RWPE1 (cell line): ENCODE measurements at places on chromosomes 11 and 22.
A peak's percentile ranks its signal among the peaks of the same experiment; 100 is the strongest.

GRCh38 chr22:32217465-32217864, 12.6 kb upstream of the RFPL2 start:
- DNase-seq = no peak

GRCh38 chr11:766106-766935, 11.0 kb downstream of the GATD1 start:
- DNase-seq = no peak

GRCh38 chr11:128336203-128336602, 251.2 kb downstream of the ETS1 start:
- no peak for DNase-seq

DNA sequence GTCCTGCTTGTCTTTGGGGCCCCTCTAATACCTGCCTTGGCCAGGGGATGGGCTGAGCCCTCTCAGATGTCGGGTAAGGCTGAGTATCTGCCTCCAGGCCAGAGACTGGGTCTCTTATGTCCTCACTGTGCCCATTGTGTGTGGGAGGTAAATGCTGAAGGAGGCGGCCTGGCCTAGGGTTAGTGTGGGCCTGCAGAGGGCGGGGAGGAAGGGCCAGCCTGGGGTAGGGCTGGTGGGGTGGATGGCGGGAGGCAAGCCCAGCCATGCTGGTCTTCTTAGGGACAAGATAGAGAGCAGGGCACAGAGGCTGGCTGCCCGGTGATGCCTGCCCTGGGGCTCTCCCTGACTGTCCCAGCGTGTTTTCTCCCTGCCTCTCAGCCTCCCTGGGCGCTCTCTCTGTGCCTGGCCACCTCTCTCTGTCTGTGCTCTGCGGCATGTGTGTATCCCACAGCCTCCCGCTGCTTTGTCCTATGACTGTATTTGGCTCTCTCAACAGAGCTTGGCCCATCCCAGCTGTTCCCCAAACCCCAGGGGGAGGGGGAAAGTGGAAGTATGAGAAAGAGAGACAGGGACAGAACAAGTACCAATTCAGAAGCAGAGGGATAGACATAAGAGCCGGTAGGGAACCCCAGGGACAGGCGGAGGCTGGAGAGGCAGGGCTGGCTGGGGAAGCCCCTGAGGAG, 57.0 kb downstream of the PDE2A start:
- no peak for DNase-seq

DNA sequence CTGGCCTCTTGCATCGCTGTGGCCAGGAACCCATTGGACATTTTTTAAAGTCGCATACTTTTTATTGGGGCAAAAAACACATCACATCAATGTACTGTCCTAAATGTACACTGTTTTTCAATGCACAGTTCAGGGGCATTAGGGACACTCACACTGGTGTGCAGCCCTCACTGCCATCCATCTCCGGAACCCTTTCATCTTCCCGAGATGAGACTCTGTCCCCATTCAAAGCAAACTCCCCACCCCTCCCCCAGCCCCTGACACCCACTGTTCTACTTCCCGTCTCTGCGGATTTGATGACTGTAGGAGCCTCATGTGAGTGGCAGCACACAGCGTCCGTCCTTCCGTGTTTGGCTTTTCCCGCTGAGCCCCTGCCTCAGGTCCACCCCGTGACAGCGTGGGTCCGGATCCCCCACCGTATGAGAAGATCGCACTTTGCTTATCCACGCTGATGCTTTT, 41.8 kb upstream of the TH start:
- DNase-seq = no peak

DNA sequence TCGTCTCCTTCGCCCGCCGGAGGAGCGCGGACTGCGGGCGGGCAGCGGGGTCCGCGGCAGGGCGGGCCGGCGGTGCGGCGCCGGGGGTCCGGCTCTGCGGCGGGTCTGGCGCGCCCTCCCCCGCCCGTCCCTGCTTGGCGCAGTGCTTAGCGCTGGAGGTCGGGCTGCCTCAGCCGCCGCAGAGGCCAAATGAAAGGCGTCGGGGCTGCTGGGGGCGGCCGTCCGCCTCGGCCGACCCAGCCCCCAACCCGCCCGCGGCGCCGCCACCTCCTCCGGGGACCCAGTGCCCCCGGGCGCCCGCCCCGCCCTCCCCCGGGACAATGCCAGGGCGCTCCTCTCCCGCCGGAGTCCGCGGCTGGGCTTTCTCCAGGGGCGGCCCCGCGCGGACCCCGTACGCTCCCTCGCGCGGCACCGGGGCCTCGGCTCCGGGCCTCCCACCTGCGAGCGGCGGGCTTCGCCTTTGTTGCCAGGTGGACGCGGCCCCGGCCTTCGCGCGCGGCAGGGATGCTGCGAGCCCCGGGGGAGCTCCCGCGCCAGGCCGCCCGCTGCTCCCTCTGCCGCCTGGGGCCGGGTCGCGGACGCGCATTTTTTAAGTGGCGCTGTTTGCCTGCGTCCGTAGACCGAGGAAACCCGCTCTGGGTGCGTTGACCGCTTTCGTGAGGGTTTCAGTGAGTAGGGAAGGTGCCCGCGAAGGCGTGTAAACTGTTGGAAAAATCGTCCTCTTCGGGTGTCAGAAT, 583 bp downstream of the APLP2 start:
- DNase-seq = peak; percentile 29

DNA sequence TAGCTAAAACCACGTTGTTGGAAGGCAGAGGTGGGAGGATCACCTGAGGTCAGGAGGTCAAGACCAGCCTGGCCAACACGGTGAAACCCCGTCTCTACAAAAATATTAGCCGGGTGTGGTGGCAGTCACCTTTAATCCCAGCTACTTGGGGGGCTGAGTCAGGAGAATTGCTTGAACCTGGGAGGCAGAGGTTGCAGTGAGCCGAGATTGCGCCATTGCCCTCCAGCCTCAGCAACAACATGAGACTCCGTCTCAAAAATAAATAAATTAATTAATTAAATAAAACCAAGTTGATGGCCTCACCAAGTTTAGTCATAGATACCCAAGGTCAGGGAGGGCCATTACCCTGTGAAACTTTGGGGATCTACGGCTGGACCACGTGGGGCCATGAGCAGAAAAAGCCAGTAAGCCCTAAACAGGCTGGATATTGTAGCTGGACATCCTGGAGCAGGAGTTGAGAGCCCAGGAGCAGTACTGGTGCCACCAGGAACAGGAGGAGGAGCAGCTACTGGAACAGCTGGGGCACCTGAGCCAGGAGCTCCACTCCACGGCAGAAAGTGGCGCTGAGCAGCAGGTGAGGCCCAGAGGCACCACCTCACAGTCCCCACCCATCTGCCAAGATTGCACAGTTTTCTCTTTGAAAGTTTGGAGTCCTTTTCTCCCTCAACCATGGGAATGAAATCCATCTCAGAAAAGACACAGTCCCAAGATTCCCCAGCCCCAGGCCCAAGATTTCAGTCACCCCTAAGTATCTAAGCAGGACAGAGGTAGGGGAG, 50.5 kb downstream of the BTG4 start:
- no peak for DNase-seq

DNA sequence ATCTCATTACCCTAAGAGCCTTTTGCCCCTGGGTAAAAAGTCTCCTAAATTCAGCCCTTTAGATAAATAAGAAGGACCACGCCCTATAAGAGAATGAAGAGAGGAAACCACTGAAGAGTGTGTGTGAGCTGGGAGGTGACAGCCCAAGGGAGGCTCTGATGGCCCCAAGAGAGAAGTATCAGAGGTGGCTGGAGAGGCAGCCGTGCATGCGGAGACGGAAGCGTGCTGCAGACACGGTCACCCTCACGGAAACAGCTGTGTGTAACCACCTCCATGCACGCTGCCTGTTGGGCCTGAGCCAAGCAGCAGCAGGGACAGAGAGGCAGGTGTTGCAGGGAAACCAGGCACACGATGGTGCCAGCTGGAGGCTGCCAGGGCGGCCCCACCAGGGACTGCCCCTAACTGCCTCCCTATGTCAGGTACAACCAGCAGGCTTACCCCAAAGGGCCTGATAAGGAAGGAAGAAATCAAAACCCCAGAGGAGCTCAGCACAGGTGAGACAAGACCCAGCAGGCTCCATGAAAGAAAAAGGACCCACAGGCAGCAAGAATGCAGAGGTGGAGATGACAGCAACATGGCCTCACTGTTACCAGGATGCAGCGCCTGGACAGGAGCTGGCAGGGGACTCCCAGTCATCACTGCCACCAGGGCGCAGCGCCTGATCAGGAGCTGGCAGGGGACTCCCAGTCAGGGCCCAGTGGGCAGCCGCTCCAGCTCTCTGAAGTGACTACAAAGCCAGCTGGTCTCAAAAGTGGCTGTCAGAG, 7.8 kb downstream of the LARGE2 start:
- no peak for DNase-seq

- peak; percentile 57 for DNase-seq
Observed at GRCh38 chr22:45645526-45646414, 25.9 kb upstream of the ATXN10 start.

DNA sequence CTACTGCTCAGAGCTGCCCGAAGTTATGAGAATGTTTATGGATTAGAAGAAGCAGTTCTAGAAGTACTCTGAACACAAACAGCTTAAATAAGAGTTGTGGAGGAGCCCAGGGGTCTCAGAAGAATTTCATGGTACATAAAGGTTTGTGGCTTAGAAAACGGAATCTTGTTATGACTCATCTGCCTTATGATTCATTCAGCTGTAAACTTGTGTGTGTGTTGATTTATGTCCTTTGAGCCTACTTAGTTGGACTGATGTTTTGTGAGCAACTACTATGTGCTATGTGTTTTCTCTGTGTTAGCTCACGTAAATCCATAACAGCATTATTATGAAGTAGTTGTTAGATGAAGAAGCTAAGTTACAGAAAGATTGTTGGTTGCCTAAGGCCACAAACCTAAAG, 203.7 kb downstream of the PGR start:
- peak; percentile 18 for DNase-seq

DNA sequence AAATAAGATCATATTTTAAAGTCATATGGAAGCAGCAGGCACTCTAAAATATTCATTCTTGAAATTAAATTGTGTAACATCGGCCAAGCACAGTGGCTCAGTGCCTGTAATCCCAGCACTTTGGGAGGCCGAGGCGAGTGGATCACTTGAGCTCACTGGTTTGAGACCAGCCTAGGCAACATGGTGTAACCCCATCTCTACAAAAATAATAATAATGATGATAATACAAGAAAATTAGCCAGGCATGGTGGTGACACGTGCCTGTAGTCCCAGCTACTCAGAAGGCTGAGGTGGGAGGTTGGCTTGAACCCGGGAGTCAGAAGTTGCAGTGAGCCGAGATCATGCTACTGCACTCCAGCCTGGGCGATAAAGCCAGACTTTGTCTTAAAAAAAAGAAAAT, 77.4 kb downstream of the TRIM29 start:
- DNase-seq = no peak

DNA sequence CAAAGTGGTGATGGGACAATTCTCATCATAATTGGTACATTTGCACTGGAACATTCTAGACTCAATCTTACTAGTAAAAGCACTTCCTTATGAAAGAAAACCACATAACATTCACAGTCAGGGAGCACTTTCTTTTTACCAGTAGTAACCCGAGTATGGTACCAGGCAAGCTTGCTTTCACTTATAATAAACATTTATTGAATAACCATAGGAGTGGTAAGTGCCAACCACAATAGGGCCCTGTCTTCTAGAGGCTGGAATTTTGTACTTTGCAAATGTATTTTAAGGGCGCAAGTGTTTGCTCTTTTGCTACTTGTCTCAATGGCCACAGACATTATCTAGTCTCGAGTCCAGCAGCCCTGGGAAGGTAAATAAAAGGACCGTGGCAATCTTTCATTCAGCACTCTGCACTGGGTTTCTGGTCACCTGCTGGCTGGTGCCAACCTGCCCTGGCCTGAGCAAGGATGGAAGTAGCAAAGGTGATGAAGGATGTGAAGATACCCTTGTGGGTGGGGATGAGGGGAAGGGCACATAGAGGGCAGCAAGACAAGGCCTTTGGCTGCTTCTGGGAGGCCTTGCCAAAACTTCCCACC, 24.2 kb downstream of the C22orf31 start:
- DNase-seq = no peak

GRCh38 chr11:8100605-8101004, 19.6 kb downstream of the TUB start:
- no peak for DNase-seq

- DNase-seq = peak; percentile 23
Observed at GRCh38 chr11:121810291-121810690, 305.7 kb downstream of the BLID start.

GRCh38 chr11:26901162-26901561, 92.8 kb upstream of the FIBIN start:
- DNase-seq = no peak

GRCh38 chr11:75869661-75870455, 54.8 kb downstream of the UVRAG start:
- DNase-seq = no peak

DNA sequence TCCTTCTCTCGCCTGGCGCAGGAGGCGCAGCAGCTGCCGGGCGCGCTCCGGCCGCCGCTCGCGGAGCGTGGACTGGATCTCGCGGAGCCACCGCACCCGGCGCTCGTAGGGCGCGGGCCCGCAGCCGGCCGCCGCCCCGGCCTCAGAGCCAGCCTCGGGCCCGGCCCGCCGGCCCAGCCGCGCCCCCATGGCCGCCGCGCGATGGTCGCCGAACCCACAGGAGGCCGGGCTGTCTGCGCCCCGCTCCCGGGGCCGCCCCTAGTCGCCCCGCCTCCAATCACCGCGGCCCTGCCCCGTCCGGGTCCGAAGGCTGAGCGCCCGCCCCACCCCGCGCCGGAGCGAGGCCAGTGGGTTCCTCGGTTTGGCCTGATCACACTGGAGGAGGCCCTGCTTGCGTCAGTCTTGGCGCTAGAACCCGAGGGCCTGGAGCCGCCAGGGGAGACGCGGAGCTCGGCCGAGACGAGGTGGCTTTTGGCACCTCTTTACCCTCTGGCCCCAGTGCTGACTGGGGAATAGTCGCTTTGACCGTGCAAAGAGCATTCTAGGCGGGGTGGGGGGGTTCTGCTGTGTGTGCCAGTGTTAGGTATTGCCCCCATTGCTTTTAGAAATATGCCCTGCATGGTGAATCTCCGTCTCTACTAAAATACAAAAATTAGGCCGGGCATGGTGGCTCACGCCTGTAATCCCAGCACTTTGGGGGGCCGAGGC, at the start of gene LRRC75B:
TSS of gene LRRC75B (minus strand) at position 223 of the 708 bp plus-strand sequence. CDS start at position 189, 34 bp downstream.
- peak; percentile 71 for DNase-seq

- DNase-seq = peak; percentile 68
Observed at GRCh38 chr11:95512682-95513081, 276.9 kb downstream of the FAM76B start.

GRCh38 chr11:128745311-128746136, 51.7 kb downstream of the FLI1 start:
- DNase-seq = no peak
